ENCODE measurements at places on chromosomes 5 and 9. TPM values are rescaled to one million over a fixed set of nuclear protein-coding genes. Genes with fewer than 3 reads are reported as not detected.

DNA sequence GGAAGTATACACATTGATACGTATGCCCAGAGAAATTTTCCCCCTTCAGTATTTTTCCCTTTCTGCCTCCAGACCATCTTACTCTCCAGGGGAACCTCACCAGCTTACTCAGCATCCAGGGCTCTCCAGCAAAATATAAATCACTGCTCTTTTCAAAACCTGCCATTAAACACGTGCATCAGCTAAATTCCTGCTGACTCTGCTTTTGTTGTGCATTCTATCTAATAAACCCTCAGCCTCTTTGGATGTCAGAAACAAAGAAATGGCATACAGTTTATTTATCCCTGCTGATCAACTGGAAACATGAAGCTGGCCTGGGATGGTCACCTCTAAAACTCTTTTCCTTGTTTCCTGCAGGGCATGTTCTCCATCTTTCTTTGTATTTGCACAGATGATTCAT is 126.8 kb downstream of the TRPM3 start:
- H3K4me3 ChIP-seq = no peak overlapping the region
- no peaks in the 10 kb centered on the region for H3K36me3 ChIP-seq
- no peak overlapping the region for H3K27ac ChIP-seq
- no peak for DNase-seq

Gene SLC28A3
- not detected for total RNA-seq

Gene PKD2L2
- total RNA-seq = not detected

Gene OR1J2
- not detected for total RNA-seq

DNA sequence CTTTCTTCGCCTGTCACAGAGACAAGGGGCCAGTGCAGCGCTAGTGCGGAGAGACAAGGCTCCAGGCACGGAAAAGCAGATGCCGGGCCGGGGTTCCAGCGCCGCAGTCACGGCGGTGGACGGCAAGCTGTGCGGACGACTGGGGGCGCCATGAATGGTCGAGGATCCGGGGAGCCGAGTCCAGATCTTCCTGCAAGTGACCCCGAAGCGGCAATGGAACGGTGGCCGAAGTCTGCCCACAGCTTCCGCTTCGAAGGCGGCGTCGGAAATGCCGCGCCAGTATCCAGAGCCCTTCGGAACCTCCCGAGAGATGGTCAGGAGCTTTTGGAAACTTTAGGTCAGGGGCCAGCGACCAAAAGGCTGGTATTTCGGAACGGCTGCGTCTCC is 601 bp upstream of the FAF2 start:
- no peaks in the 10 kb centered on the region for H3K36me3 ChIP-seq
- no peak for DNase-seq
- no peaks in the 10 kb centered on the region for H3K27me3 ChIP-seq
- H3K4me3 ChIP-seq = peak overlapping the region; percentile 97
- peak overlapping the region; percentile 96 for H3K27ac ChIP-seq

DNA sequence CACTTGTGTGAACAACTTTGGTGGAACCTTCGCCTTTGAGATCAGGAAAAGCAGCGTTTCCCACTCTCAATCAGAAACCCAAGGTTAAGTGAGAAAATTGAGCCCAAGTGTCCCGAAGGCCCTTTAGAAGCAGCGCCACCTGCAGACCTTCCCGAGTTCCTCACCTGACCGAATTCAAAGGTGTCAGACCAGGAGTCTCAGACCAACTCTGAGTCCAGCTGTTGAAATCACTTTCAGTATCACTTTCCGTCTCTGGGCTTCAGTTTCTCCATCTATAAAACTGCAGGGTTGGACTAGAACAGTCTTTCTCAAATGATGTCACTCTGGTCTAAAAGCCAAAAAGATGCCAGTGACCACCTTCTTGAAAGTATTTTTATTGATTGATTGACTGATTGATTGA is 31.7 kb upstream of the GRHPR start:
- H3K27ac ChIP-seq = no peak overlapping the region
- no peak for DNase-seq
- no peaks in the 10 kb centered on the region for H3K27me3 ChIP-seq
- no peaks in the 10 kb centered on the region for H3K4me1 ChIP-seq

DNA sequence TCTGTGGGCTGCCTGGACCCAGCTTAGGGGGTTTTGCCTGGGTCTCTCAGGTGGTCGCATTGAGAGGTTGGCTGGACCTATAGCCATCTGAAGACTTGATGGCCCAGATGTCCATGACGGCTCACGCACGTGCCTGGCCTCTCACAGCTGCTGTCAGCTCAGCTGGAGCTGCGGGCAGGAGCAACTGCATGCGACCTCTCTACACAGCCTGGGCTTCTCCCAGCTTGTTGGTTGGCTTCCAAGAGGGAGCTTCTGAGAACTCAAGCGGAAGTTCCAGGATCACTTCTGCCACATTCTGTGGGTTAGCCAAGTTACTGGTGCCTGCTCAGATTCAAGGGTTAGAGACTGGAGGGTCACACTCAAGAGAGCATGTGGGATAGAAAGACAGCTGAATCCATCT is 99.2 kb downstream of the DAPK1 start:
- H3K4me3 ChIP-seq = no peak overlapping the region
- H3K27ac ChIP-seq = peak overlapping the region; percentile 83
- no peak for DNase-seq
- no peaks in the 10 kb centered on the region for H3K36me3 ChIP-seq
- H3K4me1 ChIP-seq = peaks cover 100% of the 10 kb centered on the region
- H3K27me3 ChIP-seq = no peaks in the 10 kb centered on the region

DNA sequence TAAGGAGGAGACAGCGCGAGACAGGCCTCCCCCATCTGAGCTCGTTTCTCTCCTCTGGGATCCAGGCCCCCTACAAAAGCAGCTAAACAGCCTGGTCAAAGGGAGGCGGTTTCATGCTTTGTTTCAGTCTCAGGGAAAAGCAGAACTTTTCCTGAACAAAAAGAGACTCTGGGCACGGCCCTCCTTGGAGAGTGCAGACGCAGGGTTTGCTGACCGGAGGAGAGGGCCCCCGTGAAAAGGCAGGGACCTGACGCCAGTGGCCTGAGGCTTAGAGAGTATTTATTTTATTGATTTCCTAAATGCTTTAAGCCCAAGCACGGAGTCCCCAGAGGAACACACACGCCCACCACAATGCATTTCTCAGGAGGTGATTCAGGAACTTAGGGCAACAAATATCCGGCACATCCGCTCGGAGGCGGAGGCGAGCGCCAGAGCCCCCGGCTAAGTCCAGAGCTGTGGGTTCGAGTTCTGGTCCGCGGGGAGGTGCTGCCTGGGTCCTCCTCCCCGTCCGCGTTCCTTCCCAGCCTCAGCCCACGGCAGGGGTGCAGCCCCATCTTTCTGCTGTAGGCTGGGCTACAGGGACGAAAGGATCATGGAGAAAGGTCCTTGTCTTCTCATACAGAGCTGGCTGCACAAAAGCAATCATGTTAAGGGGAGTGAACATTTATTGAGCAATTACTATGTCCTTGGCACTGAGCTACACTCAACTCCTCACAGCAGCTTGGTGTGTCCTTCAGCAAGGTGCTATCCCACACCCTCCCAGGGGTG is 40.0 kb downstream of the PTGES start:
- H3K36me3 ChIP-seq = no peaks in the 10 kb centered on the region
- peak overlapping the region; percentile 23 for H3K4me3 ChIP-seq
- H3K27me3 ChIP-seq = no peaks in the 10 kb centered on the region

- no peaks in the 10 kb centered on the region for H3K27me3 ChIP-seq
- no peak overlapping the region for H3K4me3 ChIP-seq
- H3K4me1 ChIP-seq = peaks cover 6% of the 10 kb centered on the region
- no peak overlapping the region for H3K27ac ChIP-seq
- DNase-seq = no peak
Measured at GRCh38 chr9:82601293-82601771, 461.6 kb downstream of the RASEF start.

GRCh38 chr5:1495525-1495897 is 28.2 kb downstream of the LPCAT1 start:
- peaks cover 23% of the 10 kb centered on the region for H3K4me1 ChIP-seq
- no peaks in the 10 kb centered on the region for H3K27me3 ChIP-seq
- no peak for DNase-seq
- H3K4me3 ChIP-seq = no peak overlapping the region

DNA sequence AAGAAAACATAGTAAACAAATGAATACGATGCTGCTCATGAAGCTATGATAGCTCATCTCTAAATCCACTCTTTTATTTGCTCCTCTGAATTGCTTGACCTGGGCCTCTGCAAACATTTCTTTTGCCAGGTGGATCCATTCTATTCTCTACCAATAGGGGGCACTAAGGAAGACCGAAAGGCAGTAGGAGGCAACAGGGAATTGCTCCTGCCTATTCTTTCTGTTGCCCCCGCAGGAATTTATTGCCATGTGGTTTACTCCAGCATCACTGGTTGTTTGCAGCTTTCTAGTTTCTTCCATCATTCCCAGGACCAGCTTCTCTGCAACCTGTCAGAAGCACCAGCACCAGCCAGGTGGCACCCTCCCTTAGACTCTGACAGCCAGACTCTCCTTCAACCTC is 5.3 kb downstream of the GAPT start:
- H3K4me1 ChIP-seq = no peaks in the 10 kb centered on the region
- H3K27me3 ChIP-seq = no peaks in the 10 kb centered on the region
- no peaks in the 10 kb centered on the region for H3K36me3 ChIP-seq
- DNase-seq = no peak

DNA sequence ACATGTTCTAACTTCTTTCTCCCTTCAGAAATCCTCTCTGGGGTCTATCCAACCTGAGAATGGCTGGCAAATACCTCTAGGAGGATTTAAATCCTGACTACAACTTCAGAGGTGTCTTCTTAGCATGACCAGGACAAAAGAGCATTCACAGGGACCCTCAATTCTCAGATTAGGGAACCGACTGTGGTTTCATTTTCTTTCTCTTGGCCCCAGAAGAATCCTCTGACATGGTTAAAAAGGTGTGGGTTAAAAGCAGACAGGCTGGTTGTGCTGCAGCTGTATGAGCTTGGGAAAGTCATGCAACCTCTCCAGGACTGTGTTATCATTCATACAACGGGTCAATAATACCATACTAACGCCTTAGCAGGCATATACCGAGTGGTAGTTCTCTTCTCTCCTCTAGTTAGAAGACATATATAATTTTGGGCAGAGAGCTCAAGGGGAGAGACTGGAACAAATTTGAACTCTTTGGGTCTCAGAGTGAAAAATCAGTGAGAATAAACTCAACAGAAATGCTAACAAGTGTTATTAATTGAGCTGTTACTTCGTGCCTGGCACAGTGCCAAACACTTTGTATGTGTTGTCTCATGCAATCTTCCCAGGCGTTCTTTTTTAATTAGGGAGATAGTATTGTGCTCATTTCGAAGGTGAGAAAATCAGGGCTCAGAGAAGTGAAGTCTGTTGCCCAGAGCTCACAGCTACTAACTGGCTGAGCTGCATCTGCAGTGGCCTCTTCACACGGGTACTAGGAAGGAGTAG is 35.2 kb downstream of the INSYN2B start:
- no peaks in the 10 kb centered on the region for H3K36me3 ChIP-seq
- no peak overlapping the region for H3K4me3 ChIP-seq
- DNase-seq = no peak
- no peak overlapping the region for H3K27ac ChIP-seq

Gene RMI1
- 11.6 TPM for total RNA-seq

DNA sequence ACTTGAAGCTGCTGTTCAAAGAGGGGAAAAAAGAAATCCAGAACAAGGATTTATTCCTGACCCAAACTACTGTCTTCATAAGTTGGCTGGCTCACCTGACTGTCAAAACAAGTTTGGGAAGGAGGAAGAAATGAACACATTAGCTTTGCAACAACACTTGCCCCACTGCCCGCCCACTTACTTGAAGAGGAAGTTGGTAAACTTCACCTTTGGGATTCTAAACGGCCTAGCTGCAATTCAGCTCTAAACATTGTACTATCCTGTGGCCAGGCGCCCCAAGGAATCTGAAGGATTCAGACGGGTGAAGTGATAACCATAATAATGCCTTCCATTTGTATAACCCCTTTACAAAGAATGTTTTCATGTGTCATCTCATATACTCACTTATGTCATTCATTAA is 199.4 kb downstream of the ARRDC3 start:
- H3K36me3 ChIP-seq = no peaks in the 10 kb centered on the region
- H3K4me3 ChIP-seq = no peak overlapping the region
- H3K27me3 ChIP-seq = no peaks in the 10 kb centered on the region

GRCh38 chr9:72473474-72474261 is 47.7 kb upstream of the TMC1 start:
- H3K27me3 ChIP-seq = no peaks in the 10 kb centered on the region
- no peaks in the 10 kb centered on the region for H3K36me3 ChIP-seq
- peaks cover 16% of the 10 kb centered on the region for H3K4me1 ChIP-seq

DNA sequence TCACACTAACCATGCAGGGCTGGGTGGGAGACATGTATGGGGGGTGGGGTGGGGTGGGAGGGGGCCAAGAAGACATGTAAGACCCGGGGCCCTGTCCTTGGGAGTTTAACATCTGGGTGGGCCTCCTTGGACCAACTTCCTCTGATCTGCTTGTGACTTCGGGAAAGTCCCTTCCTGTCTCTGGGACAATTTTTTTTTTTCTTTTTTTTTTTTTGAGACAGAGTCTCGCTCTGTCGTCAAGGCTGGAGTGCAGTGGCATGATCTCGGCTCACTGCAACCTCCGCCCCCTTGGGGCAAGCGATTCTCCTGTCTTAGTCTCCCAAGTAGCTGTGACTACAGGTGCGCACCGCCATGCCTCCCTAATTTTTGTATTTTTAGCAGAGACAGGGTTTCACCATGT is 23.8 kb upstream of the IER5L start:
- no peak overlapping the region for H3K4me3 ChIP-seq
- no peaks in the 10 kb centered on the region for H3K27me3 ChIP-seq
- no peak for DNase-seq
- H3K36me3 ChIP-seq = no peaks in the 10 kb centered on the region
- H3K4me1 ChIP-seq = peaks cover 29% of the 10 kb centered on the region

DNA sequence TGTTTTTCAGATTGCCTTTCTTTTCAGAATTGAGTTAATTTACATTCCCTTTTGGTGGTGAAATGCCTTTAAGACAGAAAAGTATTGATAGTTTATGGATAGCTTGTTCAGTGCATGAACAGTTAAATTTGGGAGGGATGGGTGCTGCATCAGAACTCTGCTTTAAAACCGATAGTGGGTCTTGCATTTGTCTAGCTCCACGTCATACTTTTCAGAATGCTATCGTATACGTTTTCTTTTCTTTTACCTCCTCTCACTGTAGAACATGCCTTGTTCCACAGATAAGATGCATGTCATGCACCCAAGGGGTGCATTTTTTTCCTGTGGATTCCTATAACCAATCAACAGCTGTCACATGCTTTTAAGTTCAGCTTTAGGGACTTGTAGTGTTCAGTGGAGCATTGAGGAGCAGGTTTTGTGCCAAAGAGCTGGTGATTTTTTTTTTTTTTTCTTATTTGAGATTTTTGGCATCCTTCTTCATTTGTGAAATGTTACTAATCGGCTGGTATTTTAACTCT is 2.3 kb downstream of the SLC44A1 start:
- H3K36me3 ChIP-seq = no peaks in the 10 kb centered on the region
- peaks cover 49% of the 10 kb centered on the region for H3K4me1 ChIP-seq

GRCh38 chr9:94934816-94935328 is 208.4 kb downstream of the AOPEP start:
- H3K27ac ChIP-seq = no peak overlapping the region
- H3K4me3 ChIP-seq = no peak overlapping the region
- DNase-seq = no peak
- H3K36me3 ChIP-seq = peaks cover 3% of the 10 kb centered on the region
- no peaks in the 10 kb centered on the region for H3K27me3 ChIP-seq

GRCh38 chr5:117084067-117084466 is 509.4 kb upstream of the SEMA6A start:
- no peak overlapping the region for H3K4me3 ChIP-seq
- no peak for DNase-seq
- no peak overlapping the region for H3K27ac ChIP-seq
- no peaks in the 10 kb centered on the region for H3K27me3 ChIP-seq
- H3K36me3 ChIP-seq = no peaks in the 10 kb centered on the region

- H3K27me3 ChIP-seq = no peaks in the 10 kb centered on the region
- H3K4me1 ChIP-seq = peaks cover 6% of the 10 kb centered on the region
- DNase-seq = no peak
- H3K4me3 ChIP-seq = no peak overlapping the region
- H3K36me3 ChIP-seq = no peaks in the 10 kb centered on the region
Measured at GRCh38 chr5:98050583-98050982, 722.9 kb upstream of the RGMB start.

Data from esophagus muscularis mucosa (tissue), 4 donors.